Liver (tissue), 10 donors: ENCODE measurements at places on chromosomes 2 and 18.

- H3K4me1 ChIP-seq, result peaks cover 12% of the 10 kb centered on the region
- no peaks in the 10 kb centered on the region for H3K36me3 ChIP-seq
- H3K27me3 ChIP-seq, result no peaks in the 10 kb centered on the region
- no peak overlapping the region for H3K4me3 ChIP-seq
Observed at GRCh38 chr2:38185012-38185491, 109.1 kb upstream of the CYP1B1 start.

- no peak for DNase-seq
- H3K27ac ChIP-seq, result no peak overlapping the region
- H3K4me1 ChIP-seq, result no peaks in the 10 kb centered on the region
- H3K27me3 ChIP-seq, result no peaks in the 10 kb centered on the region
Observed at GRCh38 chr2:2874341-2874740, 503.3 kb downstream of the EIPR1 start.

DNA sequence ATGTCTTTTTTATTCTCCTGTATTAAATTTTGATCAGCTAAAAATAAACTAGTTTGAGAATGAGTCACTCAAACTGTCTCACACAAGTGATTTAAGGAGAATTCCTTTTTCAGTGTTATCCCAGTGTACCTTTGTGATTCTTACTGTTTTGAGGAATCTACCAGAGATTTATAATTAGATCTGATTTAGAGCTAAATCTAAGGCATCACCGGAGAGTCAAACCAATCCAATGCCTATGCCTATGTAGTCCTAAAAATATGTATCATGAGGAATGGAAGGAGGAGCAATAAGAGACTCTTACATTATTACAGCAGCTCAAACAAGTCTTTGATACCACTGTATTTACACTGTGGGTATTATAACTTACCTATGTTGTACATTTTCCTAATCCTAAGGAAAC, 63.4 kb upstream of the CYP20A1 start:
- no peak overlapping the region for H3K4me3 ChIP-seq
- H3K27me3 ChIP-seq, result no peaks in the 10 kb centered on the region
- H3K4me1 ChIP-seq, result no peaks in the 10 kb centered on the region
- H3K27ac ChIP-seq, result no peak overlapping the region

- H3K27me3 ChIP-seq, result no peaks in the 10 kb centered on the region
- DNase-seq, result no peak
- no peak overlapping the region for H3K4me3 ChIP-seq
- no peak overlapping the region for H3K27ac ChIP-seq
Observed at GRCh38 chr2:149559341-149560068, 28.1 kb downstream of the MMADHC start.

GRCh38 chr2:15407666-15408065, 153.5 kb downstream of the NBAS start:
- H3K4me3 ChIP-seq, result no peak overlapping the region
- H3K36me3 ChIP-seq, result peaks cover under 1% of the 10 kb centered on the region
- no peak for DNase-seq
- no peaks in the 10 kb centered on the region for H3K4me1 ChIP-seq
- H3K27ac ChIP-seq, result no peak overlapping the region

DNA sequence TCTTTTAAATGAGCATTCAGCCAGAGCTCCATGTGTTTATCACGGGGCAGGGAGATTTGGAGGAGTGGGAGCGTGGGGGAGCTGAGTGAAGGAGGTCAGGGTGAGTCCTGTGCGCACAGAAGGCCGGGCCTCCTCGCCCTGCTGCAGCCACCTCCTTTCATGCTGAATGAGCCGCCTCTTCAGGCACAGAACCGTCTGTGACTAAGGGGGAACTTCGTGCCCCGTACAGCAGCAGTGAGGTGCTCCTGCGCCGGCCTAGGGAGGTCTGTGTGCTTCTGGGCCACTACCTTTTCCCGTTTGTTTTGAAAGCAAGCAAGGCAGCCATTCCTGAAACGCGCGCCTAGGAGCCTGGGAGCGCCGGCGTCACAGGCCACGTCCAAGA, 27.1 kb upstream of the ZNF516 start:
- no peak for DNase-seq
- no peaks in the 10 kb centered on the region for H3K27me3 ChIP-seq
- H3K27ac ChIP-seq, result no peak overlapping the region
- H3K4me3 ChIP-seq, result no peak overlapping the region
- no peaks in the 10 kb centered on the region for H3K36me3 ChIP-seq

DNA sequence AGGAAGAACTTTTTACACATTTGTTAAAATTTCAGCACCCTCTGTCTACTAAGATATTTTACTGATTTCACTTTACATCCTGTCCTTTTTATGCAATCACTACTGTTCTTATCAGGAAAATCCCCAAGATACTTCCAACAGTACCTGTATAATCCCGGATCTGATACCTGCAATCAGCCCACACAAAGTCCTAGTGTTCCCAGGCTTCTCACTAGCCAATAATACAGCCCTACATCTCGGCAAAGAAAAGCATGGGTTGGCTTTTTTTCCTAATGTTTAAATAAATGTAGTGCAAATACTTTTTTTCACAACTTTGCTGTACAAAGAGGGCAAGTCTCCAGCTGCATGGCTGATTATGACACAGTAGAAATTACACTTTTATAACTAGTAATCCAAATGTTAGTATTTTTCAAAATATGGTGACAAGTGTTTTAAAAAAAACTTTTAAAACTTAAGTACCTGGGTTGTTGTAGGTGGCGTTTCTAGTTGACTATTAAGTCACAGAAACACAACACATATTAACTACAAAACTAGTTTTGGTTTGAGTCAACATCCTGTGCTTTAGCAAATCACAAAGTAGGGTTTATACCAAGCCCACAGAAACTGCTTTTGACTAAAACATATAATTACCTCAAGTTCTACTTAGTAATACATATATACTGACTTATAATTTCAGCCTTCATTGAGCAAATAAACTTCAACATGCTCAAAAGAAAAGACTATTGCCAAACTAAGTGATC, 19.5 kb downstream of the CNOT11 start:
- H3K4me1 ChIP-seq, result peaks cover 13% of the 10 kb centered on the region
- no peak overlapping the region for H3K4me3 ChIP-seq
- no peak for DNase-seq
- no peaks in the 10 kb centered on the region for H3K27me3 ChIP-seq

DNA sequence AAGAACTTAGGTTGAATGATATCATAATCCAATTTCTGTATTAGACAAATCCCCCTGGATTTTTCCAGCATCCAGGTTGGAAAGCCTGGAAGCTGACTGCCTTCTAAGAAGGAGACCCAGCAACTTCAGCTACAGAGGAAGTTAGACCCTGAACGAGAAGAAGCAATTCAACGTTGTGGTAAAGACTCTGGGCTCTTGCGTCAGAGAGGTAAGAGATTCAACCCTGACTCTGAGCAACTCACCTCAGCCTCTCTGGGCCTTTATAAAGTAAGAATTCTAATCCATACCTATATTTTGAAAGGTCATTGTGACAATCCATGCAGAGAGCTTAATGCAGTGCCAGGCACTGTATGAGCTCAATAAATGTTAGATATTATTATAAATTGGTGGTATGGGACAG, 9.7 kb downstream of the E2F6 start:
- H3K27ac ChIP-seq, result no peak overlapping the region
- H3K4me1 ChIP-seq, result no peaks in the 10 kb centered on the region
- H3K36me3 ChIP-seq, result peaks cover 8% of the 10 kb centered on the region
- no peak overlapping the region for H3K4me3 ChIP-seq
- DNase-seq, result no peak
- H3K27me3 ChIP-seq, result no peaks in the 10 kb centered on the region

DNA sequence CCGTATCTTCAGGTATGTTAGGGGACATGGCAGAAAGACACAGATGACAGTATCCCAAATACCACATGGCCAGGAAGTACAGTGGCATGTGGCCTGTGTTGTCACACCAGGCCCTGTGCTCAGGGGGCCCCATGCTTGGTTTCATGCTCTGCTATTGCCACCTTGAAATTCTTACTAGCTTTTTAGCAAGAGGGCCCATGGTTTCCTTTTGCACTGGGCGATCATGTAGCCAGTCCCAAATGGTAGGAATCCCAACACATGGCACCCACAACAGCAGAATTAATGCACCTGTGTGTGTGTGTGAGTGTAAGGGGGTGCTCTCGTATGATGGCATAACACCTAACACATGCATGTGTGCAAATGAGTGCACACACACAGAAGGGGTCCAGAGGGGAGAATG, 39.2 kb downstream of the MYO7B start:
- H3K27me3 ChIP-seq, result no peaks in the 10 kb centered on the region
- no peak for DNase-seq
- H3K36me3 ChIP-seq, result no peaks in the 10 kb centered on the region
- no peak overlapping the region for H3K4me3 ChIP-seq

DNA sequence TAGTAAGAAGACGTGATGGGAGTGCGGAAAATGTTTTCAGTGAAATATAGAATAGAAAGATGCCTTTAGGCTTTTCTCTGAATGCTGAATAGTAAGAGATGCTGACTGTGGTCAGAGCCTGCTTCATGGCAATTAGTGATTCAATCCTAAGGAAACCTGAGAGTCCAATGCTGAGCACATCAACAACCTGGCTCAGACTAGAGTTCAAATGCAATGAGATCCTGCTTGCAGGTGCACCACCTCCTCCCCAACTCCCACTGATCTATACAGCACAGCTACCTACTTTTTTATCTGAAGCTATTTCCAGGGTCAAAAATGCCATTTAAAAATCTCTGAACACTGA, 65.4 kb downstream of the AAK1 start:
- no peaks in the 10 kb centered on the region for H3K36me3 ChIP-seq
- H3K27ac ChIP-seq, result no peak overlapping the region
- H3K27me3 ChIP-seq, result no peaks in the 10 kb centered on the region

GRCh38 chr18:30376515-30376914, 666.0 kb downstream of the DSC3 start:
- no peak for DNase-seq
- no peaks in the 10 kb centered on the region for H3K4me1 ChIP-seq
- H3K4me3 ChIP-seq, result no peak overlapping the region
- no peaks in the 10 kb centered on the region for H3K27me3 ChIP-seq

DNA sequence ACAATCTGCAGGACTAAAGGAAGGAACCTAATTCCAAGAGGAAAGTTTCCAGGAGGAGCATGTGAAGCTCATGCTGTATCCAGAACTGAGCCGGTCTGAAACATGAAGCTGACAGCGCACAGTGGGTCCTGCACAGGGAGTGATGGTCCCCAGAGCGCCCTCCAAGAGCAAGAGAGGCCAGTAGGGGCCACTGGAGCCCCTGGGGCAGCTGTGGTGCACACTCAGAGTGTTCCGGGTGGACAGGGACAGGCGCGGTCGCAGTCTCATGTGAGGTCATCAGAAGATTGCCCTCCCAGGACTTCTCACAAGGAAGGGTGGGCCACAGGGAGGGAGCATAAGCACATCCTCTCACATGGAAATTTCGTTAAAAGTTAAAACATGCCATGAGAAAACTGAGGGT, 355.9 kb downstream of the EIPR1 start:
- no peaks in the 10 kb centered on the region for H3K36me3 ChIP-seq
- DNase-seq, result no peak

GRCh38 chr2:29061616-29062015, 12.7 kb downstream of the PCARE start:
- DNase-seq, result no peak
- no peaks in the 10 kb centered on the region for H3K27me3 ChIP-seq
- H3K27ac ChIP-seq, result no peak overlapping the region

- H3K4me1 ChIP-seq, result peaks cover 18% of the 10 kb centered on the region
- DNase-seq, result no peak
- no peaks in the 10 kb centered on the region for H3K36me3 ChIP-seq
- H3K4me3 ChIP-seq, result no peak overlapping the region
- H3K27ac ChIP-seq, result no peak overlapping the region
- H3K27me3 ChIP-seq, result no peaks in the 10 kb centered on the region
Observed at GRCh38 chr2:85246348-85246747, 81.4 kb downstream of the TGOLN2 start.

DNA sequence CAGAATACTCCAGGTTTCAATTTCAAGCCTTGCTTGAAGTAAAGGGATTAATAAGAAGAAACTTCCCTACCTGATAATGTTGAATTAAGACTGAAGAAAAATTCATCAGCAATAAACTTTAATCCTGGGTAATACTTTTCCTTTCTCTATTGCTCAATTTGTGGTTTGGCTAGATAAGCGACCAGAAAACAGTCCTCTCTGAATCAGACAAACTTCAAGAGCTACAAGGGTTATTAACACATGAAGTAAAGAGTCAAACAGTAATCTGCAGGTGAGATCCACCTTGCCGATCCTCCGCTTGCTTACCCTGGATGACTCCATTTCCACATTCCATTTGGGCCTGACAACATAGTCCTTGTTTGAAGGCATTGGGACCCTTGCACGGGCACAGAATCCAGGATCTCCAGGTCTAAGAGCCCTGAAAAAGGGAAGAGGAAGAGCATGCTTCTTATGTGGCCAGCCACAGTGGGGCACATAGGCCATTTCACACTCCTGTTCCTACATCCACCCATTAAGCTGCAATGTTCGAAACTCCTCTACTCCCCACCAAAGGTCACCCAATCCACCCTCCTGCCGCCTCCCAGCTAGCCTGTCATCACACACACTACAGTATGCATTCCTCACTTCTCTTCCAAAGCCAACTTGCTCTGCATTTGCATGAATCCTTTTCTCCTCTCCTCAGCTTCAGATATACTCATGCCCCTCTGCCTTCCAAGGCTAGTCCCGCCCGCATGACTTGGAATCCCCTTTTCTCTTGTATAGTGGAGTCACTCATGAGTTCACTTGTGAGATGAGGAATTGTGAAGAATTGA, 39.8 kb downstream of the IWS1 start:
- H3K4me3 ChIP-seq, result no peak overlapping the region
- H3K27me3 ChIP-seq, result no peaks in the 10 kb centered on the region
- no peaks in the 10 kb centered on the region for H3K4me1 ChIP-seq

GRCh38 chr2:173359231-173359630, 4.6 kb downstream of the CDCA7 start:
- no peak for DNase-seq
- no peak overlapping the region for H3K27ac ChIP-seq
- no peaks in the 10 kb centered on the region for H3K27me3 ChIP-seq
- H3K4me3 ChIP-seq, result no peak overlapping the region
- H3K36me3 ChIP-seq, result no peaks in the 10 kb centered on the region

DNA sequence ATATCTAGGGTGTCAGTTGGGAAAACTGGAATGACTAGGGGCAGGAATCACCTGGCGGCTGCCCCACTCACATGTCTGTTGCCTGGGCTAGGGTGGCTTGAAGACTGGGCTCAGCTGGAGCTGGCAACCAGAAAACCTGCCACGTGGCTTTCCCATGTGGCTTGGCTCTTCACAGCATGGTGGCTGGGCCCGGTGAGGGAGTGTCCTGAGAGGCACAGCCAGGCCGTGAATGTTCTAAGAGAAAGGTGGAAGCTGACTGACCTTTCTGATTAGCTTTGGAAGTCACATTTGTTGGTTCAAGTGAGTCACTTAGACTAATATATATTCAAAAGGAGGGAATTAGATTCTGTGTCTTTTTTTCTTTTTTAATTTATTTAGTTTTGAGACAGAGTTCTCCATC, 22.7 kb downstream of the SP5 start:
- no peak overlapping the region for H3K27ac ChIP-seq
- H3K4me3 ChIP-seq, result no peak overlapping the region
- no peaks in the 10 kb centered on the region for H3K36me3 ChIP-seq
- DNase-seq, result no peak
- H3K4me1 ChIP-seq, result no peaks in the 10 kb centered on the region
